Right lobe of liver (tissue), 6 donors: ENCODE measurements at places on chromosomes 6 and 20.
A peak's percentile ranks its signal among the peaks of the same experiment; 100 is the strongest.

GRCh38 chr6:116697480-116697879 lies 16.5 kb downstream of the KPNA5 start:
- DNase-seq = no peak

- DNase-seq = no peak
Observed at GRCh38 chr6:163329991-163330390, 84.5 kb upstream of the QKI start.

GRCh38 chr6:3077430-3077829 lies 9.1 kb downstream of the RIPK1 start:
- no peak for DNase-seq

GRCh38 chr6:135434095-135434494 lies 63.4 kb downstream of the AHI1 start:
- no peak for DNase-seq

DNA sequence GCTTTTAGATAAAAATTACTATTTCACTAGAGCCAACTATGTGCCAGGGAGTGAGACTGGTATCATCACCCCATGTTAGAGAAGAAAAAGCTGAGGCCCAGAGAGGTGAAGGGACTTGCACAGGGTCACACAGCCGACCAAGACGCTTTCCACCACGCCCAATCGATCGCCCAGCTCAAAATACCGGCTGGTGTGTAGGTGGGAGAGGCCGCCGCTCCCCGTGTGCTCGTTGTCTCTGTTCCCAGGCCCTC lies 253 bp upstream of the SNPH start:
- no peak for DNase-seq

- no peak for DNase-seq
Observed at GRCh38 chr6:42368181-42368580, 83.5 kb downstream of the TRERF1 start.

GRCh38 chr6:108798670-108799353 lies 49.4 kb upstream of the ARMC2 start:
- DNase-seq = peak; percentile 51

DNA sequence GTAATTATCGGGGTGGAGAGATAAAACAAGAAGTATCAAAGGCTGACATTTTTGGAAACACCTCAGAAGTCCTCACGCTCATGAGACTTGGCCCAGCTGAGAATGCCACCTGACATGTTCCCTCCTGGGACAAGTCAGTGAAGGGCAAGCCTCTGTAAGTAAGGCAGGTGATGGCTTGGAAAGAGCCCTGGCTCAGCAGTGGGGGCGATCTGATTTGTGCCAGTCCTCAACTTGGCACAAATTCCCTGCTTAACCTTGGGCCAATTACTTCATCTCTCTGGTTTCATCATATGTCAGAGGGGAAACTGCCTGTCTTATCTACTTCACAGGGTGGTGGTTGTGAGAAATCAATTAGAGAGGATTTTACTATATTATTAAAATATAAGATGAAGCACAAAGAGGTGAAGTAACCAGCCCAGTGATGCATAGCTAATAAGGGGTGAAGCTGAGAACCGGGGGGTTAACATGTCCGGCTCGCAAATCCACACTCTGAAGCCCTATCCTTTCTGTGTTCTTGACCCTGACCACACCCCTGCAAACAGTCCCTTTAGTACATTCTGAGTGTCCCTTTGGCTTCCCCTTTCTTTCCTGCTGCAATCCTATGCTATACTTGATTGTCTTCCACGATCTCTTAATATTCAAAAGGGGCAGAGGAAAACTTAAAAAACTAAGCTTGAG lies 8.8 kb upstream of the MOCS1 start:
- DNase-seq = no peak

- no peak for DNase-seq
Observed at GRCh38 chr6:23601811-23602345, 524.1 kb upstream of the NRSN1 start.

GRCh38 chr20:6184086-6184485 lies 61.3 kb upstream of the FERMT1 start:
- no peak for DNase-seq

- DNase-seq = no peak
Observed at GRCh38 chr6:109263873-109264700, 118.2 kb downstream of the CD164 start.

GRCh38 chr6:1587546-1587945 lies 22.2 kb upstream of the FOXC1 start:
- DNase-seq = no peak

GRCh38 chr6:40170856-40171255 lies 236.6 kb upstream of the MOCS1 start:
- DNase-seq = no peak

DNA sequence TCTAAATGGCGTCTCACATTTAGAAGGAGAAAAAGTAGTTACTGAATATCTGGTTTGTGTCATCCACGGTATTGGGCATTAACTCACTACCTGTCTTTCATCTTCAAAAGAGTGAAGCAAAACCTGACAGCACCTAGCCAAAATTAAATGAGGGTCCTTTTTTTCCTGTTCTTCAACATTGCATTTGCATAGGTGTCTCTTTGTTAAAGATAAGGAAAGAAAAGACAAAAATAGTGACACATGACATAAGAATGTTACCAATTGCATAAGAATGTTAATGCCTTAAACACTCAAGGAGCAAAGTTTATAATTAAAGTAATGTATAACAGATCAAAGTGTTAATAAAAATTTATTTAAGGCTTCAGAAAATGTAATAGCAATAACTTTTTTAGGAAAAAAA lies 61.4 kb upstream of the MANEA start:
- DNase-seq = no peak

DNA sequence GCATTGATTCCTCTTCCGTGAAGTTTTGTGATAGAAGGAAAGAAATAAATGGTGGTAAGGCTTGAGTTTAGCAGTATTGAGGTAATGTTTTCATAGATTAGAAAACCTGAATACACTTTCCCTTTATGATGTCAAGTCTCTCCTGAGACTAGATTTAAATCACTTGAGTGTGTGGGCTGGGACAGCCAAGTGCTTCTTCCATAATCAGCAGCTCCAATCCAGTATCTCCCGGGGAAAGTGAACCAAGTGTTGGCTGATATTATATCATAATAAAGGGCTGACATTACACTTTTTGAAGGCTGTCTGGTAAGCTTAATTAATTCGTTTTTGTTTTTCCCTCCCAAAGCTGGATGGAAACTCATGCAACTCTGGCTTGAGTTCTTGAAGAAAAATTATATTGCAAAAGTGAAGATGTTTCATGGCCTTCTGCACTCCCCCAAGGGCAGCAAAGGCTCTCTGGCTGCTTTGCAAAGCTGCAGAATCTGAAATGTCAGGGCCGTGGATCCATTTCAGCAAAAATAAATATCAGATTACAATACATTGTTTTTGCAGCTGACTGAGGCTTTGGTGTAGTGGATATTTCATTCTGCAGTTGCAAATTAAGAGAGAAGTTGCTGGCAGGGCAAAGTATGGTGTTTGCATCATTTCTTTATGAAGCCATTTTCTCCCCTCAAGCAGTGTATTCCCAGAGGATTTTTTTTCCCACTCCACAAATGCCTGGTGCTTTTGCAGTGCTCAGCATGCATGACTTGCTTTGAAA lies 101.2 kb downstream of the MKKS start:
- no peak for DNase-seq

DNA sequence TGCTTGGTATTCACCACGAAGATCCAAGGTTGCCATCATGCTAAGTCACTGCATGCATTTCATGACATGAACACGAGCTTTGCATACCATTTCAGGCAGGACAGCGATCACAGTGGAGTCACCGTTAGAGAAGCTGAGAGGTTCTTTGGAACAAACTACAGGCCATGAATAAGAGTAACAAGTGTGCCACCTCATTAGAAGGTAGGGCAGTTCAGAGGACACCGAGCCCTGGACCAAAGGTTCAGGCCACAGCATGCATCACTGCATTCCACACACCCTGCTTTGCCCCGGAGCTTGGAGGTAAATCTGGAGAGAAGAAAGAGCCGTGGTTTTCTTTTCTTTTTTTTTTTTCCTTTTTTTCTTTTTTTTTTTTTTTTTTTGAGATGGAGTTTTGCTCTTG lies 66.9 kb upstream of the CDH4 start:
- no peak for DNase-seq

GRCh38 chr6:126716826-126717509 lies 377.1 kb downstream of the CENPW start:
- DNase-seq = no peak

DNA sequence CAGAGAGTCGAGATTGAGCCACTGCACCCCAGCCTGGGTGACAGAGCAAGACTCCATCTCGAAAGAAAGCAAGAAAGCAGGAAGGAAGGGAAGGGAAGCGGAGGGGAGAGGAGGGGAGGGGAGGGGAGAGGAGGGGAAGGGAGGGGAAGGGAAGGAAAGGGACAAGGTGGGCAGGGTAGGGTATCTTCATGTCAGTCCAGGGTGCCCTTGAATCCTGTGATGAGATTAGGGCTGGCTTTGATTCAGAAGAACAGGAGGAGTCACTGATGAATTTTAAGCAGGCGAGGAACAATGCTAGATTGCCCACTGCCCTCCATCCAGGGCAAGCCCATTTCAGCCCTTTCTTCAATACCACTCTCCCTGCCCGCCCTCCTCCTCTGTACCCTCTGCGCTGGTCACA lies 35.0 kb upstream of the EPB41L1 start:
- no peak for DNase-seq

DNA sequence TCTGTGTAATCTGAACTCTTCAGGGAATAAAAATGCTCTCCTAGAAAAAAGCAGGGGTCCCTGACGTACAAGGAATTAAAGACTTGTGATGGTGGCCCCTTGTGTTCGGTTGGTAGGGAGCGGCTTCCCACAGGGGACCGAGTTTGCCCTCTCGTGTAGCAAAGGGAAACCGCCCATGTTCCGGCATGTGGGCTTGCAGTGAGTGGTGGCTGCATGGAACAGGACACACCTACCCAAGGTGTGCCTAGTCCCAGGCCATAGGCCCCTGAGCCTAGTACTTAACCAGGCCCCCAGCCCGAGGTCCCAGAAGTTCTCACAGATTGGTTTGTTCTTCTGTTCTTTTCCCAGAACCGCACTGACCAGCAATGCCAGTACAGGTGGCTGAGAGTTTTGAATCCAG lies 15.5 kb downstream of the MYBL2 start:
- no peak for DNase-seq

GRCh38 chr20:47296950-47297349 lies 59.5 kb downstream of the ZMYND8 start:
- no peak for DNase-seq

- no peak for DNase-seq
Observed at GRCh38 chr6:142152746-142153145, 5.7 kb downstream of the VTA1 start.

DNA sequence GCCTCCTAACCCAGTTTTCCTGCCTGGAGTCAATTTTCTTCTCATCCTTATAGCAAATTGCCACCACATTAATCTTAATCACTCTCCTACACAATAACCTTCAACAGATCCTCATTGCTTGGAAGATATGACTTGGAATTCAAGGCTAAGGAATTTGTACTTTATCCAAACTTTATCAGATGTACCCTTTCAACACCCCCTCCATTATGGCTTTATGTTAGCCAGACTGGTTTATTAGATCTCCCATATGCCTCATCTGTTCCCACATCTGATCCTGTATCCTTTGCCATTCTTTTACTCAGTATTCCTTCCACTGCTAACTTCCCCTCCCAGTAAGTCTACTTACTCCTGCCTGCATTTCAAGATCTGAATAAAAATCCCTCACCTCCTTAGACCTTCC lies 4.0 kb upstream of the FRK start:
- no peak for DNase-seq

GRCh38 chr20:63854766-63855362 lies 6.4 kb upstream of the ABHD16B start:
- no peak for DNase-seq

DNA sequence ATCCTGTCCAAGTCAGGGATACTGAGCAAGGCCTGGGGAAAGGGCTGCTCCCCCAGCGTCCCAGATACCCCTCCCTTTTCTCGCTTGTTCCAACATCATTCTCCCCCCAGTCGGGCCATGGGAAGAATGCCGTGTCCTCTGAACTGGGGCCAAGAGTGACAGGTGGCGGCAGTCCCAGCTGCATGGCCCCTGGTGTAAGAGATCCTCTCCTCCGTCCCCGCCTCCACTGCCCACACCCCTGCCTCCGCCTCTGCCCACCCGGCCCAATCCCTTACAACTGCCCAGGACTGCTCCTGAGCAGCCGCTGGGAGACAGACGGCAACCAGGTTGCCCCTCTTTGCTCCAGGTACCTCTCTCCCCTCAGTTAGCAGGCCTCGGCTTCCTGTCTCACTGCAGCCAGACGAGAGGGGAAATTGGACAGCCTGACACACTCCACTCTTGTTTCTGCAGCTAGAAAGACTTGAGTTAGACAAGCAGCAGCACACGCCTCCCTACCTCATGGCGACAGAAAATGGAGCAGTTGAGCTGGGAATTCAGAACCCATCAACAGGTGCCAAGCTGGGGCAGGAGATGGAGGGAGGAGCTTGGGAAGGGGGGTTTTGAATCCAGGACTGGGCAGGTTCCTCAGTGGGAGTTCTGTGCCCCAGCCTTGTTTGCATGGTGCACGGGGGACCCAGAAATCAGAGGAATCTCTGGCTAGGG lies at the start of gene MYLK2:
MYLK2 (plus strand) TSS at position 274 of the 702 bp plus-strand sequence; CDS start at position 499, 225 bp downstream.
- DNase-seq = no peak

DNA sequence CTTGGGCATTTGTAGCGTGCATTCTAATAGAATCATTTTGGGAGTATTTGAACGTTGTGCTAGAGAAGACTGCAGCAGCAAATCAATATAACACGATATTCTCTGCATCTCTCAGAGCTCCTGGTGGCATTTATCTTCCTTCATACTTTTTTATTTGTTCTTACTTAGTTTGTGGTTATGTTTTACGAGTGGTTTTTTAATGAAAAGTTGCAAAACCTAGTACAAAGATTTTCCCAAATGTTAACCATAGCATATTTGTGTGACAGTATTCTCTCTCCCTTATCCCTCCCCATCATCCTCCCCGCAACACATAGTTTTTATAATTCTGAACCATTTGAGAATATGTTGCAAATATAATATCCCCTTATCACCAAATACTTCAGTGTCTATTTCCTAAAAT lies 50.4 kb downstream of the JARID2 start:
- no peak for DNase-seq

DNA sequence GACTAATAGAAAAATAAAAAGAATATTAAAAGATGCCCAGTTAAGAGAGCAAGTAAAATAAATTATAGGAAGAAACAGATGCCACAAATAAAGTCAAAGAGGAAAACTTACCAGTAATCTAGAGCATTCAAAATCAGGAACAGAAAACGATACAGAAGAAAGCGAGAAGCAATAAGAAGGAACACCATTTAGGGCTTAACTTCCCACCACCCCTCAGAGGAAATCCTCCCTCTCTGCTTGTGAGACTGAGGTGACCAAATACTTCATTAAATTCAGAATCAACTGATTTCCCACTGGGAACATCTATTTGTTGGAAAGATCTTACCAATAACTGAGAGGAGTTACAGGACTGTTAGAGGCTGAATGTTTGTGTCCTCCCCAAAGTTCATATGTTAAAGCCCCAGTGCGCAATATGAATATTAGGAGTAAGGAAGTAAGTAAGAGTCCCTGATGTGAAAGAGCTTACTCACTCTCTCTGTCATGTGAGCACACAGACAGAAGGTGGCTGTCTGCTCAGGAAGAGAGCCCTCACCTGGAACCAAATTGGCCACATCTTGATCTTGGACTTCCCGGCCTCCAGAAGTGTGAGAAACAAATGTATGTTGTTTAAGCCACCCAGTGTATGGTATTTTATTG lies 19.5 kb downstream of the KATNA1 start:
- DNase-seq = no peak

GRCh38 chr20:44182135-44182765 lies 4.7 kb downstream of the JPH2 start:
- DNase-seq = no peak
